ENCODE measurements at places on chromosomes 2 and 18.

DNA sequence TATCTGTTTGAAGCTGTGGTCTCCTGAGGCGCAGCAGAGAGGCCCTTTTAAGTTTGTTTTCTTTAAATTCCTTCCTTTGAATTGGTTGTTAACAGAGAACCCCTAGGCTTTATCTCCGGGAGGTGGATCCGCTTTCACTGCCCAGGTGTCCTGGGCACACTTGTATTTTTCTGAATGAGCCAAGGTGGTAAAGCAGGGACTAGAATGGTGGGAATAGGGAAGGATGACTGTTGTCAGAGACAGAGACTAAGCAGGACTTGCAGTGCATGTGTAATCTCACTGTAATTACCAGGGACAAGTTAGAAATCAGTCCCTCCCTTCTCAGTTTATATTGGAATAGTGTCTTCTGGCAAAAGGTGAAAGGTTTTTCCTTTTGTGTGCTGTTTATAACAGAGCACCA, 72.8 kb downstream of the PHLPP1 start:
- no peak for DNase-seq

- peak; percentile 13 for DNase-seq
Measured at GRCh38 chr2:102355526-102356380, at the start of gene IL18R1. TSS of gene IL18R1 (plus strand) at chr2:102355796. CDS start at chr2:102362661, 6,865 bp downstream.

DNA sequence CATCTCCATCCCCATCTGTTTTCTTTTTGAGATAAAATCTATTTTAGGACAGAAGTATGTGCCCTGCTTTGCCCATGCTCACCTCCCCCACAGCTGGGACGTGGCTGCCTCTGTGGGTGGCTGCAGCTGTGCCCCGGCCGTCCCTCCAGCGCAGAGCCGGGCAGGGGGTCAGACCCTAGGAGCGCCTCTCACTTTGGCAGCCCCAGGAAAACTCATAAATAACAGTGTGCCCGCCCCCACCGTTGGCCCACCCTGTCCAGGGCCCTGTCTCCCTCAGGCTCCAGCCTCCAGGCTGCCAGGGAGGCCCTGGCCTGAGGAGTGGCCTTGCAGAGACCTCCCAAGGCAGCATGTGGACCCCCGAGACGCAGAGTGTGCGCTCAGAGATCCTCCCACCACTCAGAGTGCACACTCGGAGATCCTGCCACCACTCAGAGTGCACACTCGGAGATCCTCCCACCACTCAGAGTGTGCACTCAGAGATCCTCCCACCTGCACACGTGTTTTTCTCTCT, 178.1 kb downstream of the TWIST2 start:
- DNase-seq = no peak

- no peak for DNase-seq
Measured at GRCh38 chr2:30459140-30459539, 12.1 kb downstream of the LCLAT1 start.

- DNase-seq = no peak
Measured at GRCh38 chr2:166091439-166091838, 36.4 kb downstream of the SCN1A start.

- DNase-seq = no peak
Measured at GRCh38 chr2:238567996-238568395, 141.3 kb downstream of the ASB1 start.

DNA sequence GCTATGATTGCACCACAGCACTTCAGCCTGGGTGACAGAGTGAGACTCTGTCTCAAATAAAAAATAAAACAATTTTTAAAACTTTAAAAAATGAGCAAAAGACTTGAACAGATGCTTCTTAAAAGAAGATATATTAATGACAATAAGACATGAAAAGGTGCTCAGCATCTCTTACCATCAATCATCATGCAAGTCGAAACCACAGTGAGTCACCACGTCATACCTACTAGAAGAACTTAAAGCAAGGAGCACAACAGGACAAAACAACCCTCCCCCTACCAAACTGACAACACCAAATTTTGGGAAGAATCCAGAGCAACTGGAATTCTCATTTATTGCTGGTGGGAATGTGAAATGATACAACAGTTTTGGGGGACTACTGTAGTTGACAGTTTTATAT, 251.6 kb downstream of the BCL2 start:
- DNase-seq = no peak

- DNase-seq = no peak
Measured at GRCh38 chr18:11669271-11669947, 19.7 kb upstream of the GNAL start.

DNA sequence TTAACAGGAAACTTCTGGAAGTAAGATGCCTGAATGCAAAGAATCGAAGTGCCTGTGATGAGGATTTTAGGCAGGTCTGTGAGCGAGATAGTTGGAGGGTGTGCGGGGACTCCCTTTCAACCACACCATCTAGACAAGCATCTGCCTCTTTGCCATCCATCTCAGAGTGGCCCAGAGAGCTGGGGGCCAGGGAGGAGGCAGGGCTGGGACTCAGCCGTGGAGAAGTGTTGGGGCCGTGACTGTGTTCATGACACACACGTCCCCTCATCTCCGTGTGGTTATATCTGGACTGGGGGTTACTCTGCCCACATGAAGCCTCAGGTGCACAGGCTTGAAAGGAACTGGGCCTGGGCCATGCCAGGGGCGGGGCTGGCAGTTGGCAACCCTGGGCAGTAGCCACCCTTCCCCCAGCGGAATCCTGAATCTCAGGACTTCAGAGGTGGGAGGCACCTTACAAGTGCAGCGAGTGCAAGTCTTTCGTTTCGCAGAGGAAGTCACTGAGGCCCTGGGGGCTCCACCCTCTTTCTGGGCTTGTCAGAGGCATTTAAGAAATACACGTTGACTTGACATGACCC, 112.5 kb downstream of the SLC4A3 start:
- no peak for DNase-seq

GRCh38 chr2:237064203-237065070, 21.3 kb upstream of the COPS8 start:
- no peak for DNase-seq

DNA sequence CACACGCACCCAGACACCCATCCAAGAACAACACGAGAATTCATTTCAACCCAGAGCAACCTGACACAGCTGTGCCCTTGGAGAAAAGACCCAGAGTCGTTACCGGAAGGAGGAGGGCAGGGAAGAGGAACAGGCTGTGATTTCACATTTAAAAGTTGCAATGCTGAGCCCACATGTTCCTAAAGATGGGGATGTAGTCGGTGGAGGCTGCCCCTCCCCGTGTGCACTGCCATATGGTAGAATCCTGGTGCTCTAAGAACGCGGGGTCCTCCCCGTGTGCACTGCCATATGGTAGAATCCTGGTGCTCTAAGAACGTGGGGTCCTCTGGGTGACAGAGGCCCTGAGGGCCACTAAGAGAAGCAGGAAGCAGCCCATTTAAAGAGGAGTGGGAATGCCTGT, 10.9 kb downstream of the MTERF4 start:
- DNase-seq = no peak

DNA sequence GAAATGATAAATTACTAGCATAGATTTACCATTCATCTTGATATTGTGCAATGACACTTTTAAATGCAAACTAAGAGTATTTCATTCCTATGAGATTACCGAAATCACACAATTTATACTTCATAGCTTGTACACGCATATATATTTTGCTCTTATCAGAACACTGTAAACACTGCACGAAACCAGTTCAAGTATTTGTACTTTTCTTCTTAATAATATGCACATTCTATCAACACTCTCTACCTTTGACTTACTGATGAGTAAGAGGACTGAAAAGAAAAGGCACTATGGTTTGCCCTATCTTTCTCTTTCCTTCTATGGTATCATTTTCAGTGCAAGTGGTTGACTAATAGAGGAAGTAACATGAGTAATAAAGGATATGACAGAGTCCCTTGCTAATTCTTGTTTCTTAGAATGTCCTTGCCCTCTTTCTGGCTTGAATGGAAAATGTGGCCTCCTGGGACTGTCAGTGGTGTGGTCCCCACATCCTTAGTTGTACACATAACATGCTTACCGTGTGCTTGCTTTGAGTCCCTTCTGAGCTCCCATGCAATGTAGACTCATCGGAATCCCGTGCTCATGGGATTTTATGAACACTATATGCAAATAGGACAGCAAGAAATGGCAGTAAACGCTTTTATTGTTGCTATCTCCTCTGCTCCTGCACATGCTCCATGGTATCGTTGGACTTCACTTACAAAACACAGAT, 363.5 kb upstream of the TNP1 start:
- DNase-seq = peak; percentile 74

DNA sequence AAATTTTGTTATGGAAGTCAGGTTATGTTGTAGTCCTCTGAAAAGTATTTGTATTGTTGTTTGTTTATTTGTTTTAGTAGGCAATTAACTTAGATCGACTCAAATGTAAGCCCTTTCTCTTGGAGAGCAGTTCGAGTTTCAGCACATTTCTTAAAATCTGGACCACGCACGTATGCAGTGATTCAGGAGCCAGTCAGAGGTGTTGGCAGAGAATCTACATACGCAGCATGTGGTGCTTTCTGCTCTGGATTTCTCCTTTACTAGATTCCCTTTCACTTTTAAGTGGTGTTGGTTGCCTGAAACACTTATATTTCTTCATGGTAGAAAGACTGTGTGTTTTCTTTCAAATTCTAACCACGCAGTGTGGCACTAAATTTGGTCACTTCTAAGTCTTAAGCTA, 773.9 kb upstream of the LRATD1 start:
- no peak for DNase-seq

- DNase-seq = no peak
Measured at GRCh38 chr18:70280007-70280925, 8.6 kb upstream of the SOCS6 start.

DNA sequence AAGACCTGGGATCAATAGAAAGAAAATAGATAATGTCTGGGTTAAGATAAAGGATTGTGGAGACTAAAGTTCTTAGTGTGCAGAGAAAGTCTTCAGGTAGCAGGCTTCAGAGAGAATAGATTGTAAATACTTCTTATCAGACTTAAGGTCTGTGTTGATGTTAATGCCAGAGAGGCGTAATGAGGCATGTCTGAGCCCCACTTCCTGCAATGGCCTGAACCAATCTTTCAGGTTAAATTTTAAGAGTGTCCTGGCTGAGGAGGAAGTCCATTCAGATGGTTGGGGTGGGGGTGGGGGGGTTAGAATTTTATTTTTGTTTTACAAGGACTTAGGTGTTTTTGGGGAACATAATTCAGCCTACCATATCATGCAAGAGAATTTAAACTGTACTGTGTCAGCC, 129.5 kb downstream of the EVA1A start:
- DNase-seq = no peak

- DNase-seq = peak; percentile 57
Measured at GRCh38 chr2:183248866-183249567, 124.8 kb downstream of the NUP35 start.

- DNase-seq = peak; percentile 50
Measured at GRCh38 chr2:188524519-188525113, 232.9 kb downstream of the GULP1 start.

DNA sequence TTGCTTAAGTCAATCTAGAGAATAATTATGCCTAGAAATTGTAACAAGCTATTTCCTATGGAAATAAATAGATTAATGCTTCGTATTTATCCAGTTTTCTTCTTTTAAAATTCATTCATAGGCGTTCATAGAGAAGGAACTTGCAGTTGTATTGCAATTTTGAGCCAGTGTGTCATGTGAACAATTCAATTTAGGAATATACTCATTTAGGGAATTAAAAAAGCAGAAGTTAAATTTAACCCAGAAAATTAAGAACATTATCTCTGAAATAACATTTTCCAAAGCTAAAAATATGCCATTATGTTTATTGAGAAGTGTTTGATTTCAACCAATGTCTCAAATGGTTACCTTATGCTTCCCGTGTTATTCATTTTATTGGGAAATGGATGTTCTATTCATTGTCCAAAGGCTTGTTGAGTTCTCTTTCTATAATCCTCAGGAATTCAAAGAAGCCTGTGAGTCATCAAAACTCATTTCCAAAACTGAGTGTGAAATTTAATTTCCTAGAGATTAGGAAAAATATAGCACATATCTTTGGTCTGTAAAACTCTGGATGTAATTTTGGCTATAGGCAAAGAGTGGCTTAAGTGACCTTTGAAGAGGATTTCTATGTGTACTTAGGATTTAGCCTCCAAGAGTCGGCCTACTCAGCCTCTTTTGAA, 99.7 kb downstream of the SLC8A1 start:
- DNase-seq = no peak

DNA sequence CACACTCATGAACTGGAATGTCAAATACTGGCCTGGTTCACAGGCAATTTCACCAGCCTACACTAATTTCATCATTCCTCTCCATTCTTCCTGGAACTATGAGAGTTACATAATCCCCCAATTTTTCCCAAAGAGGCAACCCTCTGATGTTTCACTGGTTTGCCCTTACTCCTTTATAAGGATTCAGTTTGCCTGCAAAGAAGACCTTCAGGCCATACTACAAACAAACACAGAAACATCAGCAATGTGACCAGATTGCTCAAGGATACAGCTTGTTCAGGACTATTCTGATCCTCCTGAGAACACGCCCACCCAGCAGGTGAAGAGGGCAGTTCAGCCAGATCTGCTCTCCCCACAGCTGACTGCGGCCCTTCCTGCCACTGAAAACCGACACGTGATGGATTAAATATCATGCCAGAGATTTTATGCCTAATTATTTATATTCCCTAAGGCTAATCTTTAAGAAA, 215.5 kb downstream of the ETAA1 start:
- DNase-seq = no peak

DNA sequence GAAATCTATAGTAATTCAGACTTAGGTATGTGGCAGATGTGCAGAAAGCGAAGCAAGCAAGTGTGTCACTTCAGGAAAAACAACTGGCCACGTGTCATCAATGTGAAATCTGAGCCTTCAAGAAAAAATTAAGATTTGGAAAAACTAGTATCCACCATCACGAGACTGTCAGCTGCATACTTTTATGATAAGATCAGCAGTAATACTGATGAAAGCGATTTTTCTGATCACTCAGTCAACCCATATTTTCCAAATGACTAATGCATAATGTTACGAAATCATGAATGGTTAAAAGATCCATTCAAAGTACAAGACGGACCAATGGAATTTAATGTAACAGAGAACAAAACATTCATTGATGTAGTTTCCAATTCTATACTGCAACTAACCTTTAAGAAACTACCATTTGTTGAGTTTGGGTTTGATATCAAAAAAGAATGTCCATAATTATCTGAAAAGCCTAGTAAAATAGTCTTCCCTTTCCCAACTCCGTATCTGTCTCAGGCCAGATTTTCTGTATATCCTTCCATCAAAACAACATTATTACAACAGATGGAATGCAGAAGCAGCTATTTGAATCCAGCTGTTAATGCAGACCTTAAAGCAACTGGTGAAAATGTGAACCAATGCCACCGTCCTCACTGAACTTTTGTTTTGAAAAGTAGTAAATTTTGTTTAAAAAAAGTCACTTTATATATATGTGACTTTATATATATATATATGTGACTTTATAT, 17.0 kb upstream of the BCL2 start:
- DNase-seq = peak; percentile 68

GRCh38 chr2:163877316-163877715, 141.5 kb upstream of the FIGN start:
- peak; percentile 24 for DNase-seq

DNA sequence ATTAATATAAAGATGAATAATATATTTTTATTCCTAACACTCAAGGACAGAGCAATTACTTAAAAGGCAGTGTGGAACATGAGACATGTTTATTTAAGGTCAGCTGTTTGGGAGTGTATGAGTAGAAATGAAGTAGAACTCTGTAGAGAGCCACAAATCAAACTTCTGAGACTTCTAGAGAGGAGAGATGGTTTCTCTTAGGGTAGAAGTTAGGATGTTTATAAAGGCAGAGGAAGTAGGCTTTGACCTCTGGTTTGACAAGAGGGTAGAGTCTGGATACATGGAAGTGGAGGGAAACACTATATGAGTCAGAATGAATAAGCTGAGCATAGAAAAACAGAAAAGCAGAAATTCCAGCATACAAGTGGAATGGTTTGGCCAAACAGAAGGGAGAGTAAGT, 262.1 kb upstream of the KLHL14 start:
- no peak for DNase-seq

- no peak for DNase-seq
Measured at GRCh38 chr18:53701697-53702096, 522.8 kb downstream of the MBD2 start.
